ENCODE measurements at places on chromosomes 2 and 18.

- DNase-seq: no peak
Measured at GRCh38 chr2:177072090-177072489, 140.5 kb upstream of the HNRNPA3 start.

- DNase-seq: no peak
Measured at GRCh38 chr2:10646153-10646552, 43.6 kb downstream of the NOL10 start.

- peak; percentile 71 for DNase-seq
Measured at GRCh38 chr2:202643012-202643858, 8.5 kb downstream of the FAM117B start.

DNA sequence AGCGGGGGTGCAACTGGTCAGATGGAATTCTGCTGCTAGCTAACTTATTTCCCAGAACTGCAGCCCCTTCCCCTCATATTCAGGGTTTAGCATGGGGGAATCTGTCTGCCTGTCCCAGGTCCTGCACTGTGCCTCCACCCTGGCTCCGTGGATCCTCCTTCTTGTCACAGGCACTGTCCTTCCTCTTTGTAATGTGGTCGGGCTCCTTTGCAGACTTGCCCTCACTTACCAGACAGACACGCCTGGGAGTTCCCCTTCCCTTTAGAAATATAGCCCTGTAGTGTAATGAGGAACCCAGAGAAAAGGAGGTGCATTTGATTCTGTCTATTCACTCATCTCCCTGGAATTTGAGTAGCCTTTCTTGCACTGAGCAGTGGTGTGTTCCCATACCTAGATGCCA, 108.7 kb downstream of the TRIM43 start:
- DNase-seq: peak; percentile 7

DNA sequence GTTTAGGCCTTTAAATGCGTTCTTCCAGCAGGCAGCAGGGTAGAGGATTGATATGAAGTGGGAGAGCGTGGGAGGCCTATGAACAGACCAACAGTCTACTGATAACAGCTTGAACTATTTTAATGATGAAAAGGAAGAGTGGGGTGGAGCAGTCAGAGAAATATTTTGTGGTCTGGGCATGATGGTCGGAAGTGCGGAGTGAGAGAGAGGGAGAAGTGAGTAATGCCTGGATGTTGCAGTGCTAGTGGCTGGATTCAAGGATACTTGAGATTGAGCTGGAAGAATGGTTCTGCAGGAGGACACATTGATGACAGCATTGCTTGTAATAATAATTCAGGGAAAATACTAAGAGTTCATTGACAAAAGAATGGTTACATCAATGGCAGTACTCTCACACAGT, 151.0 kb upstream of the DAPL1 start:
- DNase-seq: no peak

- DNase-seq: no peak
Measured at GRCh38 chr2:102027036-102027980, 35.5 kb downstream of the IL1R2 start.

- DNase-seq: peak; percentile 71
Measured at GRCh38 chr2:241036397-241036963, 38.1 kb downstream of the SNED1 start.

GRCh38 chr2:29808321-29808720, 113.1 kb downstream of the ALK start:
- DNase-seq: no peak

DNA sequence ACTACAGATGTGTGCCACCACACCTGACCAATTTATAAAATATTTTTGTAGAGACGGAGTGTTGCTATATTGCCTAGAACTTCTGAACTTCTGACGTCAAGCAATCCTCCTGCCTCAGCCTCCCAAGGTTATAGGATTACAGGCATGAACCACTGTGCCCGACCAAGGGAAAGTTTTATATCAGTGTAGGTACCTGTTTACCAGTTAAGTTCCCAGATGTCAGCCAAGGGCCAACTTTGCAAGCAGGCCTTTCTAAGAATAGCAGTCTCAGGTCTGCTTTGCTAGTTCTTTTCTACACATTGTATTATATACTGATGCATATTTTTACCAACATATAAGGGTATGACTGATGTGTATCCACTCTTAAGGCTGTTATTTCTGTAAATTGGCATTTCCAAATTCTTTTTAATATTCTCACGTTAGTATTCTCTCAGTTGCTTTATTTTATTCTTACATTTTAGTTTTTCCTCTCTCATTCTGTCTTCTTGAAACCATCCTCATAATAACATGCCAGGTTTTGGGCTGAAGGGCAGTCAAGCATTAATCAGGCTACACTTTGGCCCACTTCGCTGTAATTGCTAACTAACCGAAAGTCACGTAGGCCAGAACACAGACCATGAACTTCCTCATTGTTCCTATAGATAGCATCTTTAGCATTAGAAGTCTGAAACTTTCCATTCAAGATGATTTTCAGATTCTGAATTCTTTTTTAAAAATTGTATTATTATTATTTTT, 25.0 kb upstream of the CXXC1 start:
- no peak for DNase-seq

DNA sequence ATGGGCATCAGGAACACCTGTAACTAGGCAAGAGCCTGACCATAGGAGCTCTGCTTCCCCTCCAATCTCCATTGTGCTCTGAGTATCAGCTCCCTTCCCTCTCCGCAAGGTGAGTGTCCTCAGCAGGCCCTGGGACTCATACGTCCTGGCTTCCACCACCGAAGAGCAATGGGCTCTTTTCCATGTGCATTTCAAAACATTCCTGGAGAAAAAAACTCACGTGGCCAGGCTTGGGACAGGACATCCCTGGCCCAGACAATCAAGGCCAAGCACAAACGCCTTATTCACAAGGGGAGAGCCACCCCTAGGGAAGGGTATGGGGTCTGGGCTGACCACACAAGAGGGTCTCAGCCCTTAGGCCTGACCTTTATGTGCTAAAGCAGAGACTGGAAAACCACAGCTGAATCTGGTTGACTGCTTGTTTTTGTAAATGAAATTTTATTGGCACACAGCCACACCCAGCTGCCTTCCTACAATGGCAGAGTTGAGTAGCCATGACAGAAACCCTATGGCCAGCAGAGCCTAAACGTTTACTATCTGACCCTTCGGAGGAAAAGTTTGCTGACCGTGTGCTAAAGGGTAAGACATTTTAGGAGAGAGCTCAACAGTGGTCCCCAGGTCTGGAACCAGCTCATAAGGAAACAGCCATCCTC, 175.7 kb upstream of the ARL4C start:
- no peak for DNase-seq

DNA sequence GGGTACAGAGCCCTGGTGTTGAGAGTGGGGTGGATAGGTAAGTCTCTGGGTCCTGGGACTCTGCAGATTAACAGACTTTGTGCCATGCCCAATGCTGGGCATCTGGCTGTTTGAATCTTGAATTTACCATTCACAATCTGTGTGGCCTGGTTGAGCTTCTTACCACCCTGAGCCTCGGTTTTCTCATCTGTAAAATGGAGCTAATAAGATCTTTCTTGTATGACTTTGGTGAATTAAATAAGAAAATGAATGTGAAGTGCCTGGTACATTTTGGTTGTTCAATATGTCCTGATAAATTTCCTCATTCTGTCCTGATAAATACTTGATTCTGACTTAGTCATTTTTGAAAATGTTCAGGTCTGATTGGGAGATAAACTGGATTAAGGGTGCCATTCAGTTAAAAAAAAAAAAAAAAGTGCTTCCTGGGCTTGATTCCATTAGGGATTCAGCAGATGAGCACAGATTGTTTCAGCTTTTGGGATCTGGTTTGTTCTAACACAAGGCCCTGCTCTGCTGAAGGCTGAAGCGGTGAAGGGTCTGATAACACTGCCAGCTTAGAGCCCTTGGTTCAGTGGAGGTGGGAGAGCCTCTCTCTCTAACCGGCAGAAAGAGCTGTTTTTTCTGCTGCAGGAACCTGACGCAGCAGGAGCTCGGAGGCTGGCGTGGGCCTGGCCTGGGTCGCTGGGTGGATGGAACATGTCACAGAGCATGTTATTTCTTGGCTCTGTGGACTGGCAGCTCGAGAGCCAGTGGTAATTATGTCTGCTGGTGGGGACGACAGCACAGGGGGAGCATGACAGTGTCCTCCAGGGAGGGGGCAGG, 84.5 kb upstream of the MCFD2 start:
- DNase-seq: no peak

GRCh38 chr2:231222318-231223000, 24.0 kb downstream of the ARMC9 start:
- DNase-seq: no peak

- DNase-seq: no peak
Measured at GRCh38 chr18:26657631-26658581, 109.6 kb upstream of the KCTD1 start.

DNA sequence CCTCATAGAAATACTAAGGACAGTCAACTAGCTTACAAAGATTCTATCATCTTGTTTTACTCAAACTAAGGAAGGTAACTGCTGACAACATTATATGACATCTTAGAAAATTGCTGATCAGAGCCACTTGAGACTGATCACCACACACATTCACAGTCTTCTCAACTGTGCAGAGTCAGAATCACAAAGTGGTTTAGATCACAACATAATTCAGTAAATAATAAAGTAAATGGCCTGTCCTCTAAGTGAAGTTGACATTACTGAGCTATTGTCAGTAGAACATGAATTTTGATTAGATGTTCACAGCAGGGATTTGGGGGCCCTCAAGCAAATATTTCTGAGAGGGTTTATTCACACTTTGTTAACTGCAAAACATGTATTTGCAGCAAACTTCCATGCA, 28.5 kb downstream of the NOL4 start:
- no peak for DNase-seq

GRCh38 chr18:58520969-58521368, 107.9 kb downstream of the ALPK2 start:
- no peak for DNase-seq

Measured in CD4-positive, alpha-beta T cell treated with Interleukin-17A for 1 hour (primary cell).